ENCODE measurements at places on chromosomes 3 and 15.

GRCh38 chr15:71685420-71685993 lies 124.8 kb upstream of the NR2E3 start:
- no peak for DNase-seq

GRCh38 chr15:56337084-56337725 lies 28.0 kb upstream of the TEX9 start:
- DNase-seq, result no peak

GRCh38 chr3:51711352-51712037 lies 4.6 kb downstream of the GRM2 start:
- DNase-seq, result no peak

DNA sequence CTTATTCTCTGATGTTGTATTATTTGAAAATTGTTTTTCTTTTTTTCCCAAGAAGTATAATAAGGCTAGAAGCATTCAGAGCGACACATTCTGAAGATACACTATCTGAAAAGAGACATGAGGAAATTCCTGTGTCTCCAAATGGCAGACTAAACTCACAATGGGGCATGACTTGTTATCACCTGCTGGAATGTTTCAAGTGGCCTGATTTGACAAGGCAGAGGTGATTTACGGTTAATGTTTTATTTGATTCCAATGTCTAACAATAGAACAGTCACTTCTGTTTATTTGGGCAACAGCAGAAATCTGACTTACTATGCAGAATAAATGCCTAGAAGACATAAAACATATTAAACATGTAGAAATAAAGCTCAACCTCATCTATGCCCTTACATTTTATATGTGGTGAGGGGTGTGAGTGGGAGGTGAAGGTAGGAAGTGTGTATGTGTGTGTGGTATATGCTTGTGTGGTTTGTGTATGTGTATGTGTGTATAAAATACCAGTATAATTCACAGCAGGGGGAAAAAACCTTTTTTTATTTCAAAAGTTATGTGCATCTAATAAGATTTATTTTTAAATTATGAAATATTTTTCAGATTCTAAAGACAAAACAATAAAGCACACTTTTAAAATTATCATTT lies 1051.7 kb downstream of the ROBO2 start:
- DNase-seq, result no peak

DNA sequence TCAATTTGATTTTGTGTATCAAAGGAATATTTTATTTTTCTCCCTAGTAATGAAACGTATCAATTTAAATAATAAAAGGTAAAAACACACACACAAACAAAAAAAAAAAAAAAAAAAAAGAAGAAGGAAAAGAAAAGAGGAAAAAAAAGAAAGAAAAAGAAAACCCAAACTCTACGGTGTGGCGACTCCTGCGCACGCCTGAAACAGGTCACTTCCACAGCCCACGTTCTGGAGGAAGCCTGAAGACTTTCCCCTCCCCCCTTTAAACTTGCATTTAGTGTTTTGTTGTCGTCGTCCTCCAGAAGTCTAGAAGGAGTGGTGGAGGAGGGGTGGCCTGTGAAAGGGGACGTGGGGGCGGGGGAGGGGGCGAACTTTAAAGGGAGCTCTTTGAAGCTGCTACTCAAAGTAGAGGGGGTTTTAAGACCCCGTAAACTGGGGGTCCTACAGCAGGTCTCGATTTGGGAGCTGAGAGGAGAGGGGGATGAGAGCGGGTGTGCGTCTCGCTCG lies 2.3 kb upstream of the TLE3 start:
- no peak for DNase-seq

- DNase-seq, result no peak
Measured at GRCh38 chr3:131925571-131925970, 109.2 kb downstream of the CPNE4 start.

DNA sequence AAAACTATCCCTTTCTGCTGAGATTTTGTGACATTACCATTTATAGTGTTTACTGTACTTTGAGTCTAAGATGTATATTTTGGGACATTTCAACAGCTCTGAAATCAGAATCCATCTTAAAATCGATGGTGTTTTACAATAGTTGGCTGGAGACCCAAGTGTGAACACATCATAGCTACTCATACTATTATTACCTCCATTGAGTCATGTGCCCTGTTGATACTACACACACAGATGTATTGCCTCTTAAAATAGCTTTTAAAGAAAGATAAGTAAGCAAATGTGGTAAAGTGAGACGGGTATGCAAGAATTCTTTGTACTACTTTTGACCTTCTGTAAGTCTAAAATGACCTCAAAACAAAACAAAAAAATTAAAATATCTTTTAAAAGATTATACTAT lies 6.7 kb downstream of the LMOD3 start:
- DNase-seq, result no peak

DNA sequence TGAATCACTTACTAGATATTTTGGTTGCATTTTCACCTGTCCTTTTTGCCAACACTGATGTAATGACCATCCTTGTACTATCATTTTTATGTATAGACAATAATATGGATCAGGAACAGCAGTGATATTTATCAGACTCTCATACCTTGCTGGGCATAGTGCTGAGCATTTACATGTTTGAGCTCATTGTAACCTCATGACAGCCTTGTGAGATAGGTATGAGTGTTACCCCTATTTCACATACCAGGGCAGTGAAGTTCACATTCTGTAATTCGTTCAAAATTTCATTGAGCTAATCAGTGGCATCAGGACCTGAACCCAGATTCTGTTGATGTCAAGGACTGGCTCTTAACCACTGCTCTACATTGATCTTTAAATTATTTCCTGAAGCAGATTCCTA lies 221.5 kb upstream of the TBL1XR1 start:
- DNase-seq, result no peak

DNA sequence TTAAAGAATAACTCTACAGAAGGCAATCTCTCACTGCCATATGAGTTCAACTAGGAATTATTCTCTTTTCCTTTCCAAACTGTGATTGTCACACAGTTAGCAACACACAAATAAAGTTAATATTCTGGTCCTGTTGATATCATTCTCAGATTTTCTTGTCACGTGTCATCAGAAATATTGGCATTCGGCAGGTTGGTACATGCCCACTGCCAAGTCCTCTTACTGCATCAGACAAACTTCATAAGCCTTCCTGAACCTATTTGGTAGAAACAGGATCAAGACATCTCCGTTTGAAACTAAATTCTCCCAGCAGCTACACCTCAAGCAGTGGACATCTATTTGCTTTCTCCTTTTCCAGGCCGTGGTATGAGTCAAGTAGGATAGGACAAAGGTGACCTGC lies 177.9 kb upstream of the SOX2 start:
- DNase-seq, result no peak

DNA sequence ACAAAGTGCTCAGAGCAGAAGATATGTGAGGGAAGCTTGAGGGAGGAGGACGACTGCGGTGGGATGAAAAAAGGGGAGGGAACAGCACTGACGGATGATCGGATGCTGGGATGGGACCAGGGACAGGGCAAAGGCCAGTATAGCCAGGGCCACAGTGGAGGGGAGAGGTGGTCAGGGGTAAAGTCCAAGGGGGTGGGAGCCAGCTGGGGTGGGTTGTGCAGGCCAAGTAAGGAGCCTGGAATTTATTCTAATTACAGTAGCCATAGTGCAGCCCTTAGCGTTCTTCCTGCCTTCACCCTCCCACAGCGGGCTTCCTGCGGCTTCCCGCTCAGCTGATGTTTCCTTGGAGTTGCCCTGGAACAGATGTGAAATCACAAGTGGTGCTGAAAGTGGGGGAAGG lies 7.6 kb upstream of the APEH start:
- peak; percentile 34 for DNase-seq

All from cardiac fibroblast (primary cell).